ENCODE measurements at places on chromosomes 3 and 15.

GRCh38 chr3:105823149-105823867 is 45.5 kb downstream of the CBLB start:
- DNase-seq = no peak

- DNase-seq = no peak
These were observed 247.8 kb upstream of the ALCAM start for GRCh38 chr3:105118905-105119304.

DNA sequence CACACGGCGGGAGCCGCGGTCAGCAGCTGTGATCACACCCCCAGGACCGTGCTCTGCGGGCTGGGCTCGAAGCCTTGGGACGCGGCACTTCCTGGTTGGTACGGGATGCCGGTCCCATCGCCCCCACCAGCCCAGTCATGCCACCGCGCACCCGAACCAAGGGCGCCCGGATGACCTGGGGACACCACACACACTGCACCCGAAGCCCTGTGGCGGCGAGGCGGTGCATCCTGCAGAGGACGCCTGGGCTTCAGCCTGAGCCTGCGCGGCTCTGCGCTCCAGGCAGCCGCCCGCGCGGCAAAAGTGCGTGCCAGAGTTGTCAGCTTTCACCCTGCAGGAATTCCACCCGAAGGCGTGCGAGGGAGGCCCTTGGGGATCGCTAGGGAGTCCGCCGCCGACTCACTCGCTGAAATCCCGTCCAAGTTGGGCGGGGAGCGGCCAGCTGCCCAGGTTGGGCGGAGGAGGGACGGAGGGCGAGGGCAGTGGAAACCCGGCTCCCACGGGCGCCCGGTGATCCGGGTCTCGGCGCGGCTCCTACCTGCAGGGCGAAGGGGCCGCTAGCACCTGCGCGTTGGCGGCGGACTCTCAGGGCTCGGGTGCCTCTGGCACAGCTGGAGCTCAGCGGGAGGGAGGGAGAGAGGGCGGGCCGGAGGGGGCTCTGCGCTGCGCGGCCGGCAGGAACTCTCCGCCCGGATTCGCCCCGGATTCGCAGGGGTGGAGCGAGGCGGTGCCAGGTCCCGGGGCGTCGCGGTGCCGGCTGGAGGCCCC is at the start of gene PLD1:
TSS of gene PLD1 (minus strand) at position 623 of the 768 bp plus-strand sequence. CDS start 72,432 bp downstream, outside the sequence.
- DNase-seq = peak; percentile 83

- no peak for DNase-seq
These were observed 15.5 kb downstream of the RGMA start for GRCh38 chr15:93073465-93073952.

DNA sequence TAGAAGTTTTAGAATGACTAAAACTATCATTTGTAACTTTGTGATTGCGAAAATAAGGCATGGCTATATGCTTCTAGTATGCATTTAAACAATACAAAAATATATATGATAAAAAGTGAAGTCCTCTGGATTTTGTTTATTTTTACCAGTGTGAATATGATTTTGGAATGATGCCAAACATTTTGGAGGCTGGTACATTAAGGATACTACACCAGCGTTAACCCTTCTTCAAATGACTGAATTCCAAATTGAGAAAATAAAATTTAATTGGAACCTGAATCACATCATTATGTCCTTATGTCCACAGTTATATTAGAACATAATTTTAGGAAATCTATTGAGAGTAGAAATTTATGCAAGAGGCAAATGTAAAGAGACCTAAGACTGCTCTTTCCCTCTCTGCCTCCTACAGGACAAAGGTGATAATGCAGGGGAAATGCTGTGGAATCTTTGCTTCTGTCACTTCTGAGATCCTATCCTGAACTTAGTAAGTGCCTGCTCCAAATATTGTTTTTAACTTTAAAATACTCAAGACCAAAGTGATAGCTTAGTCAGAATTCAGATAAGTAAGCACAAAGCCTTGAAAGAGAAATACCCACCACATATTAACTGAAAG is 121.1 kb upstream of the NANOGP8 start:
- no peak for DNase-seq

DNA sequence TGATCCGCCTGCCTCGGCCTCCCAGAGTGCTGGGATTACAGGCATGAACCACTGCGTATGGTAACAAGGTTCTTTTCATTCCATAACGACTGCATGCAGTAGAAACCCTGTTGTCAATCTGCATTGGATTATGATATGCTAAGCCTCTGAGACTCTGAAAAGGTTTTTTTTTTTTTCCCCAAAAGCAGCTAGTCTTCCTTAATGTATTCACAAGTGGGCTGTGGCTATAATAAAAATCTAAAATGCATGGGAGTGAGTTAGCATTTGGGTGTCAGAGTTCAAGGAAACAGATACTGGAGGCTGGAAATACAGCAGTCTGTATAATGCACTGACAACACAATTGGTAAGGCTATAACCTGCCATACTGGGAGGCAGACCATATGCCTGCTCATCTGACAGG is 218.1 kb downstream of the NSUN3 start:
- no peak for DNase-seq

- no peak for DNase-seq
These were observed 1.9 kb upstream of the ICE2 start for GRCh38 chr15:60480888-60481287.

DNA sequence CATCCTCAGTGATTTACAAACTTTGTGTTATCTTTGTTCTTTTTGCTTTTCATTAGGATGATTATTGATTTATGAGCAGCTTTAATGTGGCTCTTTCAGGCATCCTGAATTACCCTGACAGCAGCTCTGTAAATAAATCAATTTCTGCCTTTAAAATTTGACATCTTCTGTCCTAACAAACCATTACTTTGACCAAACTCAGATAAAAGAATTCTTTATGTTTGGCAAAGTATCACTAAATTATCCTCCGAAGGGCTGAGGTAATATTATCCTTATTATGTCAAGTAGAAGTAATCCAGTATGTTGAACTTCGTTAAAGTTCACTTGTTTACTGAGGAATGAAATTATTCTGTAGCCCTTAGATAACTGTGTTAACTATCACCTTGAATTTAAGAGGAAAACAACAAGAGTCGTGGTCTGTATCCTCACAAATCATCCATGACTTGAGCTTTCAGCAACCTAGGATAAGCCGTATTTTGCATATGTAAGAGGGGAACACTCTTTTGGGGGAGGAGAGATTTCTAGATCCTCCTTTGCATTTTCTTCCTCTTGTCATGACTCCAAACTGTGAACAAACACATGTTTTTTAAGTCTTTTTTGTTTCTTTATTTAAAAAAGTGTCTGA is 173.2 kb upstream of the STAC start:
- DNase-seq = no peak

DNA sequence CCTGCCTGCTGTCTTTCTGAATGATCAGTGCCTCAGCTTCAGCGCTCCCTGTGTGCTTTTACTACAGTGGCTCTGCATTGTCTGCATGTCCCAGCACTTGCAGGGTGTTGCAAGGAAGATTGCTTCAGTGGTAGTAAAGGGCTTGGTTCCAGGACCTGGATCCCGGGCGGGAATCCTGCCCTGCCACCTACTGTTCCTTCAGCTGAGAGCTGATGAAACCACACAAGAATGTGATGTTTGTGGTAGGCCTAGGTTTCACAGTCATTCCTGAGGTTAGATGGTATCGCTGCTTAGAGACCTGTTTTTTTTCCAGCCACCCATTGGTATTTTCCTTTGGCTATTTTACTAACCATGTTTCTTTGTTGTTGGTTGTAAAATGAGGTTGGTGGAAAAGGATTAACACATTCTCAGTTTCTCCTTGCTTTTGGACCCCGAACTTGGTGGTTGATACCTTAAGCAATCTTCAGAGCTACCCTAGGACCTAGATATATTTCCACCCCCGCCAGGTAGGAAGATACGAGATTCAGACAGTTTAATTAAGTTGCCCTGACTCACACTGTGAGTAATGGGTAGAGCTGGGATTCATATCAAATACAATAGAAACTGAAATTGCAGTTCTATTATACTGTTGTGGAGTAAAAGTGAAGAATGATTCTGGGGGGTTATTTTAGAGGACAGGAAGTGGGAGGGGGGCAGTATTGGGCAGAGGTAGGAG is 11.4 kb downstream of the GPR87 start:
- DNase-seq = peak; percentile 40

DNA sequence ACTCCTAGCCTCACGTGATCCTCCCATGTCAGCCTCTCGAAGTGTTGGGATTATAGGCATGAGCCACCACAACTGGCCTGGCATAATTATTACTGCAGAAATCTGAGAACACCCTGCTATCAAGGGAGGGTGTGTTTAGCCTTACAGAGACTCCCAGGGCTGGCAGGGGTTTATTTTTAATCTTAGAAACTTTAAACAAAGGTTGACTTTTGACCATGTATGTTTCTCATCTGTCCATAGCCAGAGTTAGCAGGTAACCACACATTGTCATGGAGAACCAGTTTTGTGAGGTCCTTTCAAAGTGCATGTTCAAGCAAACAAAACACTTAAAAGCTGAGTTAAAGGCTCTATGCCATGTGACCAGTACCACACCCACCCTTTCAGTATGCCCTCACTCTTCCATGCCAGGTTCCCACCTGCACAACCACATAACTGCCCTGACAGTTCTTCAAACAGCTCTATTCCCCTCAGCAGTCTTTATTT is 11.1 kb downstream of the SIAH2 start:
- DNase-seq = no peak

- no peak for DNase-seq
These were observed 13.9 kb upstream of the SLITRK3 start for GRCh38 chr3:165210132-165210531.

DNA sequence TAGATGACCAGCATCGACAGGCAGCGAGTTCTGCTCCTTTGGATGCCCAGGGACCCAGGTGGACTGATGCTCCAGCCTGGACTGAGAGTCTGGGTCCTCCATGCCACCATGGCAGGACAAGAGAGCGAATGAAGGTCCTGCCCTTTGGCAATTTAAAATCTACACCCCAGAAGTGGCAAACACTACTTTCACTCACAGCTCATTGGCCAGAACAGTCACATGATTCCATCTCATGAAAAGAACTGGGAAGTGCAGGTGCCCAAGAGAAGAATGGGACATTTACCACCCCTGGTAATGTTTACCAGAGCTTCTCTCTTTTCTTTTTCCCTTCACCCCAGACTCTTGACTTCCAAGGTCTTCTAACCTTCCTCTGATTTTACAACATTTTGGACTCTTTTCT is 87.8 kb upstream of the SLCO3A1 start:
- no peak for DNase-seq

GRCh38 chr3:135803028-135803692 is 162.4 kb upstream of the PPP2R3A start:
- DNase-seq = no peak

- no peak for DNase-seq
These were observed 109.5 kb upstream of the PFN2 start for GRCh38 chr3:150080058-150080730.

- no peak for DNase-seq
These were observed 107.8 kb downstream of the ZIC4 start for GRCh38 chr3:147298511-147298982.

GRCh38 chr3:182115328-182116015 is 403.7 kb downstream of the SOX2 start:
- no peak for DNase-seq

GRCh38 chr15:70100474-70101341 is 3.0 kb upstream of the TLE3 start:
- DNase-seq = no peak

- no peak for DNase-seq
These were observed 19.1 kb upstream of the PCOLCE2 start for GRCh38 chr3:142907996-142908395.

DNA sequence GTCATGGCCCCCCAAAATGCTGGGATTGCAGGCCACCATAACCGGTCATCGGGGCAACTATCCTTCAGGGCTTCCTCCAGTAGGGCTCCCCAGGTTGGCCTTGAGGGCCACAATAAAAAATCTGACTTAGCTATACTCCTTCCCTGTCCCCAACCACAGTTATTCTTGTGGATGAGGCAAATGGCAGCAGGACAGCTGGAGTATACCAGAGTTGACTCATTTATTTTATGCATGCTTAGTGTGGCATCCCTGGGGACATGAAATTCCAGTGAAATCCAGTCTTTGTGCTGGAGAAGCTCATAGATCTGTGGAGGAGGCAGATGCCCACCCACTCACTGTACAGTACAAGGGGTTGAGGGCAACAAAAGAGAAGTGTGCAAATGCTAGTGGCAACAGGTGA is 109.5 kb downstream of the RORA start:
- no peak for DNase-seq

GRCh38 chr15:85365980-85366379 is 14.4 kb upstream of the AKAP13 start:
- DNase-seq = no peak

- DNase-seq = no peak
These were observed 20.8 kb upstream of the CNTN6 start for GRCh38 chr3:1072041-1072440.

DNA sequence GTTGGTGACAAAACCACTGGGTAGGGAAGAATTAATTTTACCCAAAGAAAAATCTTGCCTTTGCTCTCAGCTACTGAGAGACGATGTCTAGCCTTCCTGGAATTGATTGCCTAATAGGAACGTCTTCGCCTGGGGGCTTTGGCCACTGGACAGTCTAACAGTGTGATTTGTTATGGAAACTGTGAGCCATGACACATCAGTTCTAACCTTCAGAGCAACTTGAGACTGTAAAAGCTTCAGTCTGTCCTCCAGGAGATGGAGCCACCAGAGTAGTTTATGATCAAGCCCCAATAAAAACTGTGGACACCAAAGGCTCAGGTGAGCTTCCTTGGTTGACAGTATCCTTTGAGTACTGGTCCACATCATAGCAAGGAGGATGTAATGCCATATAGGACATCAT is 235.8 kb upstream of the TMCO5A start:
- no peak for DNase-seq

DNA sequence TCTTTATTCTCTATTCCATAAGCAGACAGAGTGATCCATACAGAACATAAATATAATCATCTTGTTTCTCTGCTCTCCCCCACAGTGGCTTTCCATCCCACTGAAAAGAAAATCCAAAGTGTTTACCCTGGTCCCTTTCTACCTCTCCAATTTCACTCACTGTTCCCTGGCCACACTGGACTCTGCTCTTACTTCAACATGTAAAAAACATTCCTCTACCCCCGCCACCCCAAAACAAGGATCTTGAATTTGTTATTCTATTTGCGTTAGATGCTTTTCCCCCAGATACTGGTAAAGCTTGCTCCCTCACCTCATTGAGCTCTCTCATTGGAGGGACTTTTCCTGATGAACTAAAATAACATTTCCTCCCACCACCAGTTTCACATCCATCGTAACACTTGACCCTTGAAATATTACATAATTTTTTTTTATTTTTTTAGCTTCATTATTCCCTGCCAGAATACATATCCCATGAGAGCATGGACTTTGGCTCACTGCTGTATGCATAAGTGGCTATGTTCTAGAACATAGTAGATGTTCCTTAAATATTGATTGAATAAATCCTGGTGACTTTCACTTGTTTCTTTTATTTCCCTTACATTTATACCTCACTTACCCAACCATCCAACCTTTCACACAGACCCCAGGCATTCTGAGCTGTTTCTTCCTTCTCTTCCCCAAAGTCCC is 162.7 kb upstream of the MEIS2 start:
- no peak for DNase-seq

GRCh38 chr3:172855037-172855436 is 104.5 kb downstream of the ECT2 start:
- DNase-seq = no peak
